ENCODE measurements at places on chromosomes 3 and 15.

- DNase-seq, result peak; percentile 87
These were observed 92.7 kb upstream of the OCA2 start for GRCh38 chr15:28191832-28192231.

DNA sequence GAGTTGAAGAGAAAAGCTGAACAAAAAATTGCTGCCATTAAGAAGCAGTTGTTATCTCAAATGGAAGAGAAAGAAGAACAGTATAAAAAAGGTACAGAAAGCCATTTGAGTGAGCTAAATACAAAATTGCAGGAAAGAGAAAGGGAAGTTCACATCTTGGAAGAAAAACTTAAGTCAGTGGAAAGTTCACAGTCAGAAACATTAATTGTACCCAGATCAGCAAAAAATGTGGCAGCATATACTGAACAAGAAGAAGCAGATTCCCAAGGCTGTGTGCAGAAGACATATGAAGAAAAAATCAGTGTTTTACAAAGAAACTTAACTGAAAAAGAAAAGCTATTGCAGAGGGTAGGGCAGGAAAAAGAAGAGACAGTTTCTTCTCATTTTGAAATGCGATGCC lies 152.4 kb upstream of the LRRFIP2 start:
- DNase-seq, result no peak

- no peak for DNase-seq
These were observed 49.0 kb downstream of the LRRN1 start for GRCh38 chr3:3847994-3848922.

DNA sequence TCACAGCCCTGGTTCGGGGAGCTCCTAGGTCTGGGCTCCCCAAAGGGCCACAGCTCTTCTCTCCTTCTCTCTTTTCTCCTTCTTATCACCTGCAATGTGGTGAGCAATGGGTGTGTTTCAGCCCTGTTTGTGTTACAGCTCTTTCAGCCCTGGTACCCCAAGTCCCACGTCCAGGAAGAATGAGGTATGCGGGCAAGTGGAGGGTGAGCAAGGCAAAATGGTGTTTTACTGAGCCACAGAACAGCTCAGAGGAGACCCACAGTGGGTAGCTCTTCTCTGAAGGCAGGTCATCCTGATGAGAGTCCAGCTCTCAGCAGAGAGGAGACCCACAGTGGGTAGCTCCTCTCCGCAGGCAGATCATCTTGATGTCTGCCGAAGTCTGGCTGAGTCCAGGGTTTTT lies 86.8 kb downstream of the BFSP2 start:
- DNase-seq, result no peak

DNA sequence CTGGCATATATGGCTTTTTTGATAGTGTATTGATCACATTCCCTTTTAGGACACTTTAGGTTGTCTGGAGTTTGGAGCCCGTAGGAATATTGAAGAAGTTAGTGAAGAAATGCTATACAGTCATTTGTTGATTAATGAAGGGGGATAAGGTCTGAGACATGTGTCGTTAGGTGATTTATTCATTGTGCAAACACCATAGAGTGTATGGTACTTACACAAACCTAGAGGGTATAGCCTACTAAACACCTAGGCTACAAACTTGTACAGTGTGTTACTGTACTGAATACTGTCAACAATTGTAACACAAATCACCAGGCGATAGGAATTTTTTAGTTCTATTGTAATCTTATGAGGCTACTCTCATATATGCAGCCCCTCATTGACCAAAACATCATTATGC lies 3.3 kb downstream of the TPM1 start:
- DNase-seq, result no peak

DNA sequence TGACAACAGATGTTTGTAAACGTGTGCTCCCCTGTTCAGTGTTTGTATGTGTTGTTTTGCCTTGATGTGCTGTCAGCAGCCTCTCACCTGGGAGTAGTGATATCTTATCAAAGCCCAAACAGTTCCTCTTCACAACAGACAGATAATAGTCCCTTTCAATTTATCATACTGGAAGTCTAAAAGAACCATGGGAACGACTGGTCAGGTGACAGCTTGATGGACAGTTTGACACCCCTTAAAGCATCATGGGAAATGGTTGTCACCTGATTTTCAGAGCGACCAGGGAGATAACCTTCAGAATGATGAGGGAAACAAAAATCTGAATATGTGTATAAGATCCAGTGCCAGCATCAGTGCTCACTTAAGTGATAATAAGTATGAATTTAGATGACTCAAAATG lies 146.3 kb upstream of the SOX2 start:
- DNase-seq, result no peak

GRCh38 chr15:80452166-80452565 lies 48.0 kb downstream of the ARNT2 start:
- DNase-seq, result no peak

GRCh38 chr3:73611176-73611575 lies 13.6 kb downstream of the PDZRN3 start:
- DNase-seq, result peak; percentile 77

Data from choroid plexus epithelial cell (primary cell).